ENCODE measurements at places on chromosomes 16 and 17.

GRCh38 chr16:82386761-82387160, 216.7 kb upstream of the MPHOSPH6 start:
- DNase-seq, result no peak

- DNase-seq, result no peak
Observed at GRCh38 chr17:21089933-21090901, 36.5 kb upstream of the DHRS7B start.

DNA sequence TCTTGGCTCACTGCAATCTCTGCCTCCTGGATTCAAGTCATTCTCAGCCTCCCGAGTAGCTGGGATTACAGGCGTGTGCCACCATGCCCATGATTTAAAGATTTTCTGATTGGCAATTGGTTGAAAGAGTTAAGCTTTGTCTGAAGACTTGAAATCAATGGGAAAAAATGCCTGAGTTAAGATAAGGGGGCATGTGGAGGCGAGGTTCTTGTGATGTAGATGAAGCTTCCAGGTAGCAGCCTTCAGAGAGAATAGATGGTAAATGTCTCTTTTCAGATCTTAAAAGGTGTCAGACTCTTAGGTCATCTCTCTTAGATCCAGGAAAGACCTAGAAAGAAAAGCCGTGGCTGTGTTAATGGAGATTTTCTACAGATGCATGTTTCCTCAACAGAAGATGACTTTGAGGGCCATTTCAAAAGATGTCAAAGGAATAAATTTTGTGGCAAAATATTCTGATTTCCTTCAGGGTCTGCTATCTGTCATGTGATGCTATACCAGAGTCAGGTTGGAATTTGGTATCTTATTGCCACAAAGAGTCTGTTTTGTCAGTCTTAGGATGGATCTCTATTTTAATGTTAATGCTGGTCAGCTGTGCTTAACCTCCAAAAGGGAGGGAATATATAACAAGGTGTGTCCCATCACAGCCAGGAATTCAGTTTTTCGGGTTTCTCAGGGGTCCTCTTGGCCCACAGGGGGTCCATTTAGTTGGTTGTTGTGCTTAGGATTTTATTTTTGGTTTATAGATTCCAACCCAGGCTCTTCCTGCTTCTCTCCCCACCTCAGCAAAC, 58.3 kb upstream of the AKTIP start:
- DNase-seq, result no peak

- DNase-seq, result no peak
Observed at GRCh38 chr16:12995721-12996372, 94.4 kb downstream of the SHISA9 start.

GRCh38 chr17:27494192-27495091, 38.2 kb downstream of the KSR1 start:
- no peak for DNase-seq

DNA sequence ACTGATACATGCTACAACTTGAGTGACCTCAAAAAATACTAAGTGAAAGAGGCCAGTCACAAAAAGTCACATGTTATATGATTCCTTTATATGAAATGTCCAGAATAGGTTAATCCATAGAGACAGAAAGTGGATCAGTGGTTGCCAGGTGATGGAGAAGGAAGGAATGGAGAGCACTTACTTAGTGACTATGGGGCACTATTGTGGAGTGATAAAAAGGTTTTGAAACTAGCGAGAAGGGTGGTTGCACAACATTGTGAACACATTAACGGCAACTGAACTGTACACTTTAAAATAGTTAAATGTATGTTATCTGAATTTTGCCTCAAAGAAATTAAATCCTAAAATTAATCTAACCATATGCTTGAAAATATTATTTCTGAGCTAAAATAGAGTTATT, 25.9 kb downstream of the AMFR start:
- DNase-seq, result no peak

DNA sequence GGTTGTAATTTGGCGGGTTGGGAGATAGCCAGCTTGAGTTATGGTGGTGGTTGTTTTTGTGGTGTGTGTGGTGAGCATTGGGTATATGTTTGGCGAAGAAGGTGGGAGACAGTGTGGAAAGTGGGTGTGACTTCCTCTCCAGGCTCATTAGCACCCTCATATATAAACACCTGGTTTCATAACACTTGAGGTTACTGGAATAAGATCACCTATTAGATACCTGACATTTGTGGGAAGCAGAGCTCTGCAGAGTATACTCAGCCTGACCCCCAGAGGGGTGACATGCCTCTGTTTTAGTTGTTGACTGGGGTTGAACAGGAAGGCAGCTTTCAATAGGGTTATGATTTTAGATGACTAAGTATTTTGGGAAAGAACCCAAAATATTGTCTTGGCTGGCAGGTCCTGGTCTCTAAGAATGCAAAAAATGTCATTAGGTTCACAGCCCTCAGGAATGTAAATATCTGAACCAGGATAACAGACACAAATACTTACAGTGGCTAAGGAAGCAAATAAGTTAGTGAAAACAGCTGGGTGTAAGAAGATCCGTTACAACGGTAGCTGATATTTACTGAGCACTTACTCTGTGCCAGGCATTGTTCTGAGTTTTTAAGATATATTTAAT, 18.3 kb upstream of the EFCAB13 start:
- DNase-seq, result no peak

GRCh38 chr16:68022728-68023537, at the start of the genes DDX28 and DUS2:
TSS of gene DDX28 (minus strand) at chr16:68023232. CDS start at chr16:68023202, 30 bp downstream.
TSS of gene DUS2 (plus strand) at chr16:68023284. CDS start at chr16:68038024, 14,740 bp downstream.
- peak; percentile 90 for DNase-seq

- no peak for DNase-seq
Observed at GRCh38 chr17:79325709-79326430, 251.2 kb downstream of the ENGASE start.

- DNase-seq, result no peak
Observed at GRCh38 chr16:11340710-11341109, 4.5 kb upstream of the RMI2 start.

GRCh38 chr16:29688172-29688571, 9.2 kb downstream of the QPRT start:
- no peak for DNase-seq

DNA sequence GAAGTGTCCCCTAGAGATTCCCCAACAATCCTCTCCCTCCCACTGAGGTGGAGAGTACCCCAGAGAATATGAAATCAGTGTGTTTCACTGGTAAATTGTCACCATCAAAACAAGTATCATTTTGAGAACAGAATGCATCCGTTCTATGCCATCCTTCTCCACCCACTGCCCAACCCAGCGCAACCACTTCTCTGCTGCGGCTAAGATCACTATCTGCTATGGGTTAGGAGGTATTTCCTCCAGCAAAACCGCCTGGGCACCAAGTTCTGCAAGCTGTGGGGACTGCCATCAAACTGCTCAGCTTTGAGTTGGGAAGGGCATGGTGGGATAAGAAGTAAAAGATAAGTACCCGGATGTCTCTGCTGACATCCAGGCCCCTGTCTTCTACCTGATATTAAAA, 24.4 kb downstream of the CNTNAP1 start:
- no peak for DNase-seq

GRCh38 chr17:8117980-8118768, at the start of gene ALOXE3:
TSS of gene ALOXE3 (minus strand) at chr17:8118514. CDS start at chr17:8117990, 524 bp downstream.
- DNase-seq, result no peak

GRCh38 chr16:56894331-56894917, 29.4 kb downstream of the SLC12A3 start:
- DNase-seq, result no peak

DNA sequence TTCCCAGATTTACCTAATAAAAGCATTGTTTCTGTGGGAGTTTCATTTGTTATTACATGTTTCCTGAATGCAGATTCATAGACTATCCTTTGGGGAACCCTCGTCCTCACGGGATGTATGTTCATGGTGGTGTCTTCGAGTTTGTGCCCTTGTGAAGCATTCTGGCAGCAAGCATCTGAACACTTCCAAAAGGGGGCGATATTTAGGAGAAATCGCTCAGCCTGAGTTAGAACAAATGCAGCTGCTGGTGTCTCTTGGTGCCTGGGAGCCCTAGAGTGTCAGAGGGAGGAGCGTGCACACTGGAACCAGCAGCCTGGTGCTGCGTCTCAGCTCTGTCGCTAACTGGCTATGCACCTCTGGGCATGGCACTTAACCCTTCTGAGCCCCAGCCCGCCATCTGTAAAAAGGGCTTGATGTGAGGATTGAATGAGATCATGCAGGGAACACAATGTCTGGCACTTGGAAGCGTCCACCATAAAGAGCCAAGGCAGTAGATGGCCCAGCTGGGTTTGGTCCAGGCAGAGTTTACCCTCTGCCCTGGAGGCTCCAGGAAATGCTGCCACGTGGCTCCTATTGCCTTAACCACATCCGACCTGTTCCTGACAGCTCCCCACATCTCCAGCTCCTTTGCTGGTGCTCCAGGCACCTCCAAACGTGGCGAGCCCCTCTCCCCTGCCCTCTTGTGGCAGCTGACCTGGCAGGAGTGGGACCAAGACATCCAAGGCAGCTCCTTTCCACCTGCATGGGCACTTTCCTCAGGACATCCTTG, 25.0 kb upstream of the C16orf78 start:
- no peak for DNase-seq

DNA sequence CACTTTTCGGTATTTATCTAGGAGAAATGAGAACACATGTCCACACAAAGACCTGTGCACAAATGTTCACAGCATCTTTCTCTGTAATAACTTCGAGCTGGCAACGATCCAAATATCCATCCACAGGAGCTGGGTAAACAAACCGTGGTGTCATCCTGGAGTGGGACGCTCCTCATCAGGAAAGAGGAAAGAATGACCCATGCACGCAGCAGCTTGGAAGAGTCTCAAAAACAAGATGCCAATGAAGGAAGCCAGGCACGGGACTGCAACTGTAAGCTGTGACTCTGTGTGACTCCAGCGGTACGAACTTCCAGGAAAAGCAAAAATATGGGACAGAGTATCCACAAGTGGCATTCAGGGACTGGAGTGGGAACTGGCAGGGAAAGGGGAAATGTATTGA, 36.7 kb upstream of the CIBAR2 start:
- DNase-seq, result no peak

GRCh38 chr16:14151256-14152030, 80.3 kb downstream of the MRTFB start:
- DNase-seq, result no peak

DNA sequence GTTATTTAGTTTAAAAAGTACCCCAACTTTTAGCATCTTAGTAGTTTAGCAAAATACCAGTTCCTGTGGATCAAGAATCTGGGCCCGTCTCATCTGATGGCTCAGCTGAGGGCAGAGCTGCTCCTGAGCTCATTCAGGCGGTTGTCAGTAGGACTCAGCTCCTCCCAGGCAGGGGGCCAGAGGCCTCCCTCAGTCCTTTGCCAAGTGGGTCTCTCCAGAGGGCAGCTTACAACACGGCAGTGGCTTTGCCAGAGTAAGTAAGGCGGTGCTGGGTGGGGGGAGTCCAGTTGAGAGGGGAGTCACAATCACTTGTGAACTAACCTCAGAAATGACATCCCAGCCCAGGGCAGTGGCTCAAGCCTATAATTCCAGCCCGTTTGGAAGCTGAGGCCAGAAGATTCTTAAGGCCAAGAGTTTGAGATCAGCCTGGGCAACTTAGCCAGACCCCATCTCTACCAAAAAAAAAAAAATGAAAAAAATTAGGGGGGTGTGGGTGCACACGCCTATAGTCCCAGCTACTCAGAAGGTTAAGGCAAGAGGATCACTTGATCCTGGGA, 81.5 kb upstream of the MED9 start:
- no peak for DNase-seq

GRCh38 chr17:75524970-75525805, at the start of gene LLGL2:
TSS of gene LLGL2 (plus strand) at chr17:75525697. CDS start at chr17:75543427, 17,730 bp downstream.
- no peak for DNase-seq

- no peak for DNase-seq
Observed at GRCh38 chr17:29005936-29006511, at the start of gene SEZ6. TSS of gene SEZ6 (minus strand) at chr17:29006033. CDS start at chr17:29005869, 164 bp downstream.

DNA sequence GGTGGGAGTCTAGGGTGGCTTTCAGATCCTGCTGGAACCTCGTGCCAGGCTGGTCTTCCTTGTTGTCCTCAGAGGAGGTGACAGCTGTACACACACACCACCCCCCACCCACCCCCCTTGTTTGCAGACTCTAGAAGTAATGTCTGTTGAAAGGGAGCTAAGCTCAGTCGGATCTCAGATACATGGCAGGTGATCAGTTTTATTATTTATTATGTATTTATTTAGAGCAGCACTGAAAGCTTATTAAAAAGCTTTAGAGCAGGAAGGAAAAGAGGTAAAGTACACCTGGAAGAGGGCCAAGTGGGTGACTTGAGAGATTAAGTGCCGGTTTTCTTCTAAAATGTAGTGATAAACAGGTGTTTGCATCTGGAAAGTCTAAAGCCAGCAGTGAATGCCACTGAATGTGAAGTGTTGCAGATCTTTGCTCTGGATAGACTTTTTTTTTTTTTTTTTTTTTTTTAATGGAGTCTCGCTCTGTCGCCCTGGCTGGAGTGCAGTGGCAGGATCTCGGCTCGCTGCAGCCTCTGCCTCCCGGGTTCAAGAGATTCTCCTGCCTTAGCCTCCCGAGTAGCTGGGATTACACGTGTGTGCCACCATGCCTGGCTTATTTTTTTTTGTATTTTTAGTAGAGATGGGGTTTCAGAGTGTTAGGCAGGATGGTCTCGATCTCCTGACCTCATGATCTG, 40.2 kb downstream of the FOXK2 start:
- no peak for DNase-seq

GRCh38 chr16:67431775-67432505, 1.0 kb downstream of the HSD11B2 start:
- DNase-seq, result no peak

GRCh38 chr16:49859125-49859811, 3.4 kb upstream of the ZNF423 start:
- no peak for DNase-seq

DNA sequence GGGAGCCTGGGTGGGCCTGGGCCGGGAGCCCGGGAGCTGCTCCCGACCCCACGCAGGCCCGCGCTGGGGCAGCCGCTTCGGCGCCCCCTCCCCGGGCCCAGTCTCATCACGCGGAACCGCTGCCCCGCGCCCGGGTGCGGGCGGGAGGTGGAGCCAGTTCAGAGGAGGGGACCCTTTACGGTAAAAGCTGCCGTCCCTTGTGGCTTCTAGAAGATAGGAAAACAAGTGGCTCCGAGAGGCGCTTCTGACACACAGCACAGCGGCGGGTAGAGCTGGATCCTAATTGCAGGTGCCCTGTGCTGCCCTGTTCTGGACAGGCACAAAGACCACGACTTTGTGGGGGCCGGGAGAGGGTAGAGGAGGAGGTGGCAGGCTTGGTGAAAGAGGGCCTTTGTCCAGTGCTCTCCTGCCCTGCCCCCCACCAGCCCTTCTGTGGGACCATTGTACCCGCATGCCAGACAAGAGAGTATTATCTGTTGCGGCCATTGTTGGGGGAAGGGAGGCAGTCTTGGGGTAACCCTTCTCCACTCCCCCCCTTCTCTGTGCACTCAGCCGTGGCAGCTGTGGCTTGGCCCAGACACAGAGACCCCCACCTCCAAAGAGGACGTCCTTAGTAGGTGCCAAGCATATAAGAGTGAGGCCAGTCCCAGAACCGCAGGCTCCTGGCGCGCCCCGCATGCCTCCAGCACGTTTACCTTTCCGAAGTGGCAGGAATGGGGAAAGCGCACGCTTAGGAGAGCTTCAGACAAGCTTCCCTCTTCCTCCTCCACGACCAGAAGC, 736 bp downstream of the CNP start:
- DNase-seq, result no peak
